ENCODE measurements at places on chromosomes 2 and 18.
A peak's percentile ranks its signal among the peaks of the same experiment; 100 is the strongest.

DNA sequence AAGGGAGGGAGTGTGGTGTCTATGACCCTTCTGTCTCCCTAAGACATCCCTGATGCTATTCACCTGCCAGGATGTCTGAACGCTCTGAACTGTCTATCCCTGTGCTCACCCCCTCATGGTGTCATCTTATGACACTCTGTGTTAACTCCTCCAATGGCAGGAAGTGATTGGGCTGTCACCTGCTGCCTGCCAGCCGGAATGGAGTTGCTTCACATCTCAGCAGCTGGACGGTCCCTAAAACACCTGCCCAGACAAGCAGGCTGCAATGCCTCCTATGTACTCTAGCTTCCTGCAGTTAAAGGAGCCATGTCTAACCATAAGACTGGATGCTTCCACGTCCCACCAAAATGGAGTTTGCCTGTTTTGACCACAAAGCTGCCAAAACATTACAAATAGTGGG, 99.9 kb downstream of the CPO start:
- no peak for DNase-seq

GRCh38 chr2:2919574-2920365, 457.8 kb downstream of the EIPR1 start:
- peak; percentile 87 for DNase-seq

DNA sequence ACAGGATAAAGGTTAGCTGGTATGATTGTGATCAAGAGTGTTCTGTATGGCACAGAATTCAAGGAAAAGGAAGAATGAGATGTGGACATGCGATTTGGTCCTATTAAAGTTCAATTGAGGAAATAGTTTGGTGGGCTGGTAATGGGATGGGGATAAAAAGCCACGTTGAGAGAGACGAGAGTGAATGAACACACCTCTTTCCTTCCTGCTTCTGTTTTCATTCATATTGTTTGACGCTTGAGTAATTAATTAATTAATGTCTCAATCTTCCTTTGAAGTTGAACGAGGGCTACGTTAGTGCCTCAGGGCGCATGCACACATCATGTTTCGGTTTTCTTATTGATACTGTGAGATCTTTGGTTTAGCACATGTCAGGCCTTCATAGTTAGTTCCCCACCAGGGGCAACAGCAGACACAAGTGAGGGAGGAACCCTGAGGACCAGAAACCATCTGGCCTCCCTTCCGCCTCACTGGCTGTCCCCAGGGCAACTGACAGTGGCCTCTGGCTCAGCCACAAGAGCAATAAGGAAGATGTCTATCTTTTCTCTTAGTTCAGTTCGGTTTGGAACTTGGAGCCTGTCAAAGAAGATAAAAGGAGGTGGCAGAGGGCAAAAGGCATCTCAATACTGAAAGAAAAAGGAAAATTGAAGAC, 116.0 kb downstream of the LIPG start:
- DNase-seq = peak; percentile 43

DNA sequence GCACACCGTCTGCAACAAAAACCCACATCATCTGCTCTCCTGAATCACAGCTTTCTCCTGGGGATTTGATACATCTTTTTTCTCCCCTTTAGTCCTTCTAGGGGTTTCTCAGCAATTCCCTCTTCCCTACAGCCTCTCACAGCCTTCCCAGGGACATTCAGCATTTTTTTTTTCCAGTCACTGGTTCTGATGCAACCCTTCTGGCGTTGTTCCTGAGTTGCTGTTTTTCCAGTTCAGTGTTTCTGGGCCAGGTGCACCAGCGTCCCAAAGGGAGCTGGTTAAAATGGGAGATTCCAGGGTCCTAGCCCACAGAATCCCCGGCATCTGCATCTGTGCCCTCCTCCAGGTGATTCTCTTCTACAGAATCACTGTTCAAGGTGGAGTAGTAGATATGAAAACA, 36.1 kb downstream of the ADCY3 start:
- no peak for DNase-seq

GRCh38 chr18:75489493-75490190, 62.1 kb upstream of the SMIM21 start:
- no peak for DNase-seq

DNA sequence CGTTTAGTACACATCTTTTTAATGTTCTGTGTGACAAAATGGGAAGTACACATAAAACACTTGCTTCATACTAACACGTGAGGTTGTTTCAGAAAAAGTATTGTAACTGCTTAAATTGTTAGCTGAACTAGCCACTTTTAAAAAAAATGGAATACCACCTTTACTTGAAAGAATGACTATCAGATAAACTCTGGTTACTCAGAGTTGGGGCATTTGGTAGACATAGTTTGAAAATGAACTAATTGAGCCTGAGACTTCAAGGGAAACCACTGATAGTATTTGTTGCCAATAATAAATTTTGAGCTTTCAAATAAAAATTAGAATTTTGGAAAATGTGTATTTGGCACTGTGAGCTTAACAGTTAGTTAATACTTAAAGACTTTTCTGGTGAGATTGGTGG, 103.0 kb upstream of the FBXO11 start:
- no peak for DNase-seq

GRCh38 chr2:170434900-170435621, 257.1 kb downstream of the MYO3B start:
- no peak for DNase-seq

DNA sequence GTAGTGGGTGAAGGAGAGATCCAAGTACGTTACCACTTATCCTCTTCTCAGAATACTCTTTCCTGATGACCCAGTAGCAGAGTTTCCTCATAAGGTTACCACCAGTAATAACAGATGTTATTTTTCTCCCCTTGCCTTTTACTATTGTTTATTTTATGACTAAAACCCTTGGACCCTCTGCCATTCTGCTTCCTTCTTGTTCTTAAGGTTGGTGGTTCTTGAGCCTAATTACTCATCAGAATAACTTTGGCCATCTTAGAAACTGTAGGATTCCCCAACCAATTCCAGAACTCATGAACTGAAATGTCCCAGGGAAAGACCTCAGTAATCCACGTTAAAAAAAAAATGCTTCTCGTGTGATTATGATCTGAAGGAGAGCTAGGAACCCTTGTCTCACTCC, 64.9 kb downstream of the CHST9 start:
- no peak for DNase-seq

GRCh38 chr2:231807020-231807419, 20.8 kb downstream of the COPS7B start:
- no peak for DNase-seq

DNA sequence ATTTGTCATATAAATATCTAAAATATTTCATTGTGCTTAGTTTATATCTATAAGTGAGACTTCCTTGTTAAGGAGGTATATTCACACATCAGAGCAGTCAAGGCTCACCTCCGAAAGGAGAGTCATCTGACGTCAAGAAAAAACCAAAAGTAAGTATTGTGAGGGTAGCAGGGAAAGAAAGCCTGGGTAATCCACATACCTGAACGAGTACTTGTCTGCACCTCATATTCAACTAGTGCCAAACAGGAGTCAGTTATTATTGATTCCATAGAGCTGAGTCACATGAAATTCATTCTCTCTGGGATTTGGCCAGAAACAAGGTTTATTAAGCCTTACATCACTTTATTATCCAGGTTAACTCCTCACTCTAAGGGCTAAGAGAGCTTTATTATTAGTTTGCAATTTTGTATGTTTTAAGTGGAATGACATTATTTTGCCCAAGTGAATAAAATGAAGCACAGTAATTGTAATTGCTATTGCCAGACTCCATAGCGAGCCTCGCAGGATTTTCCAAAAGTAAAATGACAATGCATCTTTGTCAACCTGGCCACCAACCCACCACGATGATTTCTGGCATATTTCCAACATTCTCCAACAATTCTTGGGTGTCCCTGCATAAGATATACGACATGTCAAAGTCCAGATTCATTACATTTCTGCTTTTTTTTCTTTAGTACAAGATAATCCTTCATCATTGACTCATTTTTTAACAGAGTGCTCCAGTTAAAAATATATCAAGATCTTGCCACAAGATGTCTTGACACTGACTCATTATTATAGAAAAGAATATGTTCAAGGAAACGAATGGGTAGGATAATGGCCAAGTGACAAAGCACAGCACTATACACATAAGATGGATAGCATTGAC, 1210.4 kb upstream of the ACVR2A start:
- DNase-seq = no peak

- DNase-seq = no peak
Observed at GRCh38 chr2:154233231-154233630, 361.5 kb downstream of the GALNT13 start.

- no peak for DNase-seq
Observed at GRCh38 chr18:12443551-12443950, 35.8 kb downstream of the PRELID3A start.

- no peak for DNase-seq
Observed at GRCh38 chr2:122366427-122366826, 611.0 kb downstream of the TSN start.

DNA sequence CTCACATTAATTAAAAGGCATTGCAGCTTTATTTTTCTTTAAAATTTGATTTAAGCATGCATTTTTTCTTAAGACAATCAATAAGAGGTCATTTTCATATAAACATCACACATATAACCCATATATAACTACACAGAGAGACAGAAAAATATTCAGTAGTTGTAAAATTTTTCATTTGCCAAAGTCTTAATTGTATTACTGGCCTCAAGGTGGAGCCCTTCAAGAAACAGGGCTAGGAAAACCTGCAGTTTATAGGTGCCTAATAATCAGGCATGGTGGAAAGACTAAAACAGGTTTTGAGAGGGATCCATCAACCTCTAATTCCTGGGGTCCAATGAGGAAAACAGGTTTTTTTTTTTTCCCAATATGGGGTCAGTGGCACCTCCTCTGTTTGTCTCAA, 71.3 kb upstream of the ZNF804A start:
- DNase-seq = no peak

- no peak for DNase-seq
Observed at GRCh38 chr2:8606226-8606625, 75.6 kb upstream of the ID2 start.

- no peak for DNase-seq
Observed at GRCh38 chr2:158923180-158923594, 45.3 kb upstream of the TANC1 start.

GRCh38 chr2:70937866-70938585, 2.3 kb downstream of the ATP6V1B1 start:
- peak; percentile 81 for DNase-seq

DNA sequence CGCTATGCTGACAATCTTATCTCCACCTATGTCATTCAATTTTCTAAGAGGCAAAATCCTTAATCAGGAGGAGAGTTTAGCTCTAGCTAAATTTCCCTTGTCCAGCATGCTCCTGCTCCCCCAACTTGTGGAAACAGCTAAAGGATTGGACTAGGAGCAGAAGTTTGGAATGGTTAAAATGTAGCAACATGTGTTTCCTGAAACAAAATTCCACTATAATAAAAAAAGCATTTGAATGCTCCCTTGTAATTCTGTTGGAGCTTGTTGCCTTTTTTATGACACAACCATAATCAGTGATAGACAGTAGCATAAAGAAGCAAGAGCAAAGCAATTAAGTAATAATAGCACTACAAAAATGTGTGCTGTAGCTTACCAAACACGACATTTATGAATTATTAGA, 6.9 kb downstream of the ACTR3 start:
- no peak for DNase-seq

GRCh38 chr2:41872646-41873045, 175.2 kb upstream of the PKDCC start:
- no peak for DNase-seq

- DNase-seq = no peak
Observed at GRCh38 chr2:218229239-218229638, 12.2 kb downstream of the ARPC2 start.

DNA sequence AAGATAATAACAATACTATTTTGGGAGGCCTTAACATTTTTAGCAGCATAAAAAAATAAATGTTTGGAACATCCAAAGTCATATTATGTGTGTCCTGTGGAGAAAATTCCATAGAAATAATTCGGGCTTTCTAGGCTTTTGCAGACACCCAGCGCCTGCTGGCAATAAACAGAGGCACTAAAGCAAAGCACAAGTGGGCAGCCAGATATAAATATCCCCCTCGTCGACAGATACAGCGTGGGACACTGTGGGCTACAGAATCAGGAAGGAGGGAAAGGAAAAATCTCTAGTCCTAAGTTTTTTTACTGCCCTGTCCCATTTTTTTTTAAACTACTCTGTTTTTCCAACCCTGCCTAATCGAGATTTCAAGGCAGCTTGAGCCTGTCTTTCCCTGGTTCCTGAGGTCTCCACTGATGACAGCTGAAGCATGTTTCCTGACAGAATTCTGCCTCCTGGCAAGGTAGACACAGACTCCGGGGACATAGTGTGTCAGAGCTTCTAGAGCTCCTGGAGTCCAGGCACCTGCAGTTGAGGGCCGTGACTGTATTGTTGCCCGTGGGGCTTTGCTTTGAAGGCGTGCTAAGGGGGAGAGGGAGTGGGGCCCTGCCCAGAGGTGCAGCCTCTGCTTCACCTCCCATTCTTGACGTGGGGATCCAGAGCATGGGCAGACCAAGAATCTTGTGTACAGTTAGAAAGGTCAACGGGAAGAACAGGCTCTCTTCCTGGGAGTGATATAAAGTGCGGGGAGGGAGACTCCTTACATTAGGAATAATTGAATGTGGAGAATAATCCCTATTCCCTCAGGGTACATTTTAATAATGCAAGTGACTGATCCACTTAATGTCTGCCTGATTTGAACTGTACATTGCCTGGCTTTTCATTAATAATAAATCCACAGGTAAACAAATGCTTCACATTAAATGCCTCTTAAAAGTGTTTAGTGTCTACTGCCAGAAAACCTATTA, 232.3 kb downstream of the DCC start:
- peak; percentile 55 for DNase-seq

- no peak for DNase-seq
Observed at GRCh38 chr18:2050702-2051201, 520.6 kb downstream of the METTL4 start.

DNA sequence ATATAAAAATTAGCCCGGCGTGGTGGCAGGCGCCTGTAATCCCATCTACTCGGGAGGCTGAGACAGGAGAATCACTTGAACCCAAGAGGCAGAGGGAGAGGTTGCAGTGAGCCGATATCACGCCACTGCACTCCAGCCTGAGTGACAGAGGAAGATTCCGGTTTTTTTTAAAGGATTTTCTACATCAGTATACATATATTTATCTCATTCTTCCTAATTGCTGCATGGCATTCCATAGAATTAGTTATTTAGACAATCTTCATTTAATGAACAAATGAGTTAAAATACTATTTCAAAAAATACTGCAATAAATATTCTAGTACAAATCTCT, 2.0 kb downstream of the GTF3C2 start:
- DNase-seq = no peak

DNA sequence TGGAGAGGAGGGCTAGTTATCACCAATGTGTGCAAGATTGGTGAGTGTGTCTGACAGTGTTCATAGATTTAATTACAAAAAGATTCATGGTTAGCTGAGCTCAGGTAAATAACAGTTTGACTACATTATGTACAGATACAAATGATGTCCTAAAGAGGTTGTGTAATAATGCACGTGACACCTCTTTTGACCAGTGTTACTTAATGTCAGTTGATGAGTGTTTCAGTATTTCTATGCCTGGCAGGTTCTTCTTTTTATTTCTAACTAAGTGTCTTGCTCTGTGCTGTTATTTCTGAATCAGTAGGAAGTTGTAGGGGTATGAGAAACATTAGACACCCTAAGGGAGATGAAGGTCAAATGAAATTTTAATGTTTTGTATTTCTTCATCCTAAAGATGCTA, 7.9 kb upstream of the INHBB start:
- no peak for DNase-seq

GRCh38 chr18:52617931-52618330, 277.9 kb downstream of the DCC start:
- no peak for DNase-seq
